ENCODE measurements at places on chromosomes 1 and 21.

- DNase-seq = no peak
Measured at GRCh38 chr1:182493063-182493462, 43.1 kb downstream of the RGSL1 start.

- no peak for DNase-seq
Measured at GRCh38 chr1:19533626-19534025, 48.3 kb upstream of the CAPZB start.

DNA sequence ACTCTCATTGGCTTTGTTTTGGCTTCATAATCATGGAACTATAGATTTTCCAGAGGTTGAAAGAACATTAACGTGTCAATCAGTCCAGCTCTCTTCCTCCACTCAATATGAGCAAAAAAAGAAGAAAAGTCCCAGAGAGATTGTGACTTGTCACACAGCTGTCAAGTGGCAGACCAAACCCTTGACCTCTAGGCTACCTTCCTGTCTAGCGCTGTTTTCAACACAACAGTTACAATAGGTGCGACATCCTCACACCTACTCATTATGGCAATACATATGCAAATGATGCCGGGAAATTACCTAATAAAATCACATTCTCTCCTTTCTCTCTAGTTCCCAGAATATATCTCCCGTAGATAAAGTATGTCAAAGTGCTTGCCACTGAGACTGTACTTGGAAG is 1.1 kb downstream of the WARS2 start:
- no peak for DNase-seq

DNA sequence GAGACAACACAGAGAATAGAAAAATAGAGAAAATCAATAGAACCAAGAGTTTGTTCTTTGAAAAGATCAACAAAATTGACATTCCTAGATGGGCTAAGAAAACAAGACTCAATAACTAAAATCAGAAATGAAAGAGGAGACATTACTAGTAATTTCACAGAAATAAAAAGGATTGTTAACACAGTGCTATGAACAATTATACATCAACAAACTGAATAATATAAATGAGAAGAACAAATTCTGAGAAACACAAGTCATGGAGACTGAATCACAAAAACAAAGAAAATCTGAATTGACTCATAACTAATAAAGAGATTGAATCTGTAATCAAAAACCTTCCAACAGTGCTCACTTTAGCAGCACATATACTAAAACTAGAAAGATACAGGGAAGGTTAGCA is 51.6 kb upstream of the TTC39A start:
- no peak for DNase-seq

GRCh38 chr1:115078708-115079107 is 10.6 kb downstream of the TSPAN2 start:
- no peak for DNase-seq

All from substantia nigra (tissue), 51 donors.